ENCODE measurements at places on chromosomes 5 and 9. TPM values are rescaled to one million over a fixed set of nuclear protein-coding genes. Genes with fewer than 3 reads are reported as not detected.

DNA sequence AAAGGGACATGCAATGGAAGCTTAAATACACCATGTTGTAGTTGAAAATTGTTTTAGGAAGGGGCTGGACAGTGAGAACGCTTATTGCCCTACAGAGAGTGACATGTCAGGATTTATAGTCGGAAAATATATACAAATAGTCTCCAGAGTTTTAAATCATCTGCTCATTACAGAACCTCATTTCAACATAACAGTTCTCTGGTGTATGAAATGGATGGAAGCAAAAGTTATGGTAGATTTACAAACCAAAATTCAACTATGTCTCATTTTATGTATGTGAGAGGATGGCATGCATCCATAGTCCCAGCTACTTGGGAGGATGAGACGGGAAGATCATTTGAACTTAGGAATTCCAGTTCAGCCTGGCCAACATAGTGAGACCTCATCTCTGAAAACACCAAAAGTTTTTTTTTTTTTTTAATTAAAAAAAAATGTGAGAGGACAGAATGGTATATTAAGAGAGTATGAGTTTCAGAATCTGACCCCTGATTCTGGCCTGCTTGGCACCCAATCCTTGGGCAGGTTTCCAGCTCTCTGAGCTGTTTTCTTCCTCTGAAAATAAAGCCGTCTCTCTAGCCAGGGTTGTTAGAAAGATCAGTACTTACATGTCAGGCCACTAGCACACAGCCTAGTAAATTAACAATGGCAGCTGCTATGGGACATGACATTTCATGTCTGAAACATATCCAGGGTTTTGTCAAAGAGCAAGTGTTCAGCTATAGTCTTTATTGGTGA, 40.1 kb downstream of the IQGAP2 start:
- no peak for DNase-seq

Gene DIPK1B
- total RNA-seq = 0.77 TPM

DNA sequence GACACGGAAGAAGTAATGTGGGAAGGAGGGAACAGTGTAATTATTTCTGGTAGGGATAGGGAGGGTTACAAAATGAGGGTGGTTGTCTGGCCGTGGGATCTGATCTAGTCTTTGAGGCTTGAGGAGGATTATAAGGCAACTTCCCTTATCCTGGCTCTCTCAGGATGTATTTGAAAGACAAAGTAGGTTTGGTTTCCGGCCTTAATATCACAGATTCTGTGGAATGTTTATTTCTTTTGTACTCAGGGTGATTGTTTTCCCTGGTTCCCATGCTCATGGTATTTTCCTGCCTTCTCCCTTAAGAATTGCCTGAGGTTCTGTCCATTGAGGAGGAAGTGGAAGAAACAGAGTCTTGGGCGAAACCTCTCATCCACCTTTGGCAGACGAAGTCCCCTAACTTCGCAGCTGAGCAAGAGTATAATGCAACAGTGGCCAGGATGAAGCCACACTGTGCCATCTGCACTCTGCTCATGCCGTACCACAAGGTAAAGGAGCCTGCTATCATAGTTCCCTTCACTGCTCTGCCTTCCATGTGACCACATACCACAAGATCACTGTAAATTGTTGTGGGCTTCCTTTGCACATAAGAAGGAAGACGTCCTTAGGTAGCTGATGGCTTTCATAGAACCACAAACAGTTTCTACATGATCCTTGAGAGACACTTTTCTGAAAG, 253.8 kb downstream of the KDM4C start:
- peak; percentile 14 for DNase-seq

- no peak for DNase-seq
Observed at GRCh38 chr9:111766066-111766465, 28.7 kb downstream of the SHOC1 start.

GRCh38 chr5:134515801-134516200, 9.7 kb upstream of the JADE2 start:
- no peak for DNase-seq

Data from T-cell (primary cell).